ENCODE measurements at places on chromosomes 6 and 20.

DNA sequence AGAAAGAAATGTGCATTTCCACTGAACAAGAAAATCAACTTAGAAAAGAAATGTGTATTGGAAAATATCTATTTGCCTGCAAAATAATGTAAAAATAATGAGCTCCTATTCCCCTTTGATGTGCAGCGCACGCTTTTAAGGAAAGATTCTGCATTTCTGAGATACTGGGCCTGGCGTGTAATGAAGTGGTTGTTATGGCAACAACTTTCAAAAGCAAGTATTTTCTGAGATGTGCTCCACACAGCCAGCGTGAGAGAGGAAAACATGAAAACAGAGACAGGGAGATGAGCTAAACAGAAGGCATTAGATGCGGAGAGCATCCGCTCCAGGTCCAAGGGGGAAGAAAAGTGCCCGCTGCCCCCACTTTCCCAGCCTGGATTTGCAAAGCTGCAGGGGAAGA lies 39.1 kb upstream of the GTSF1L start:
- no peak for DNase-seq

GRCh38 chr6:169904051-169904922 lies 152.9 kb downstream of the ERMARD start:
- DNase-seq = no peak

DNA sequence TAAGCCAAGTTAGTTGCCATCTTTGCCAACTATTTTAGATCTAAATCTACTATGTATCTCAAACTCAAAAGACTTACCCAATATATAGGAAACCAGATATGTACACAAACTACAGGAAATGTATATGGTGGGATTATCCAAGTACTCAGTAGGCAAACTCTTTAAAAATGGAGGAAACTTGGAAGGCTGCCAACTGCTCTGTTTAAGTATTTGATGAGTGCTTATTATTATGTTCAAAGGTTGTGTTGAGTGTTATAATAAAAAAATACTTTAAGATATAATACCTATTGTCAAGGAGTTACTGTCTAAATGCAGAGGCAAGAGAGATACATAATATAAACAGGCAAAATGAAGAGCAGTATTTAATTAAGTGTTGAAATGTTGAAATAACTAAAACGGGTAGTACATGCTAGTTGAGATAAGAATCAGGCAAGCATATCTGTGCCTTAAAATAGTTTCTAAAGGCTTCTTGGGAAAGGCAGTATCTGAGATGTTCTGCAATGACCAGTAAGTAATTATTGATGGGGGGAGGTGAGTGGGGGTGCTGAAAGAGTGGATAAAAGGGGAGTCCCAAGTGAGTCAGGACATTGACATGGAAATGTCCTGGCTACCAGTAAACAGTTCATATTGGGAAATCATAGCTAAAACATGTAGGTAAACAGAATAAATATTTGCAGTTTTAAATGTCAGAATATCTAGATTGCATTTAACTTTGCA lies 6.5 kb upstream of the DST start:
- no peak for DNase-seq

- no peak for DNase-seq
These were observed 24.2 kb downstream of the GLP1R start for GRCh38 chr6:39072830-39073229.

DNA sequence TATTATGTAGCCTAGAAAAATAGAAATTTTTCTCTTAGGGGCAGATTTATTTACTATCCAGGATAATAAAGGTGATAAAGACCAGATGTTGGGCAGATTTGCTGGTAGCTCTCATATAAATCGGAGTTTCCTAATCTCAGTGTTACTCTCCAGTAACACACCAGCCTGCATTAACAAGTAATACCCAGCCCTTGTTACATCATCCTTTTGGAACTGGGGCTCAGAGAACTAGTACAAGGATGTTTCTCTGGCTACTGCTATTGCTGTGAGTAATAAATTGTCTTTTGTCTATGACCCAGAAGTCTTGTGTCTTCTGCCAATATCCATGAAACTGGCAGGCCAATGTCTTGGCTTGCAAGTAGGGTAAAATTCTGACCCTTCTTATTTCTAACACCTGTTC lies 16.8 kb downstream of the TPD52L1 start:
- DNase-seq = no peak

DNA sequence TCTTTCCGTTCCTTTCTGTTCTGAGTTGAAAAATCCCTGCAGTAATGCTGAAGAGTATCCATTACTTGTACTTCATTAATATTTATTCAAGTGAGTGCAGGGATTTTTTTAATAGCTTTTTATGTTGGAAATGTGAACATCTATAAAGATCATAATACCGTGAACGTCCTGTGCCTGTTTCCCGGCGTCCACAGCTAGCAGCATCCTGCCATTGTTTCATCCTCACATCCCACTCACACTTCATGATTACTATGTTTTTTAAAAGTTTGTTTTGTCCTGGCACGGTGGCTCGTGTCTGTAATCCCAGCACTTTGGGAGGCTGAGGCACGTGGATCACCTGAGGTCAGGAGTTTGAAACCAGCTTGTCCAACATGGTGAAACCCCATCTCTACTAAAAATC lies 54.3 kb downstream of the SASH1 start:
- DNase-seq = no peak

- no peak for DNase-seq
These were observed 116.5 kb downstream of the SMLR1 start for GRCh38 chr6:130943738-130944137.

DNA sequence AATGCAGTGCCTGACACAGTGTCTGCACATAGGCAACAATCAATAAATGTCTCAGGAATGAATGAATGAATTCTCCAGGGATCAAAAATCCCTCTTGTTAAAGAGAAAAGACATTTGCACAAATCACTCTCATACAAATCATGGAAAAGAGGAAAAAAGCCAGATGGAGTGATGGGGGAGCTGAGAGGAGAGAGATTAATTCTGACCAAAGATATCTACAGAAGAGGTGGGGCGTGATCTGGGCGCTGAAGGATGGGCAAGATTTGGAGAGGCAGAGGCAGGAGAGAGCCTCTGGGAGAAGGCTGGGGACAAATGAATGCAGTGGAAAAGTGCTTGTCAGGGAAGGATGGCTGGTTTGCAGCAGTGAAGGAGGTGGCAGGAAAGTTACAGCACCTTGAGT lies 142.9 kb upstream of the BACH2 start:
- no peak for DNase-seq

DNA sequence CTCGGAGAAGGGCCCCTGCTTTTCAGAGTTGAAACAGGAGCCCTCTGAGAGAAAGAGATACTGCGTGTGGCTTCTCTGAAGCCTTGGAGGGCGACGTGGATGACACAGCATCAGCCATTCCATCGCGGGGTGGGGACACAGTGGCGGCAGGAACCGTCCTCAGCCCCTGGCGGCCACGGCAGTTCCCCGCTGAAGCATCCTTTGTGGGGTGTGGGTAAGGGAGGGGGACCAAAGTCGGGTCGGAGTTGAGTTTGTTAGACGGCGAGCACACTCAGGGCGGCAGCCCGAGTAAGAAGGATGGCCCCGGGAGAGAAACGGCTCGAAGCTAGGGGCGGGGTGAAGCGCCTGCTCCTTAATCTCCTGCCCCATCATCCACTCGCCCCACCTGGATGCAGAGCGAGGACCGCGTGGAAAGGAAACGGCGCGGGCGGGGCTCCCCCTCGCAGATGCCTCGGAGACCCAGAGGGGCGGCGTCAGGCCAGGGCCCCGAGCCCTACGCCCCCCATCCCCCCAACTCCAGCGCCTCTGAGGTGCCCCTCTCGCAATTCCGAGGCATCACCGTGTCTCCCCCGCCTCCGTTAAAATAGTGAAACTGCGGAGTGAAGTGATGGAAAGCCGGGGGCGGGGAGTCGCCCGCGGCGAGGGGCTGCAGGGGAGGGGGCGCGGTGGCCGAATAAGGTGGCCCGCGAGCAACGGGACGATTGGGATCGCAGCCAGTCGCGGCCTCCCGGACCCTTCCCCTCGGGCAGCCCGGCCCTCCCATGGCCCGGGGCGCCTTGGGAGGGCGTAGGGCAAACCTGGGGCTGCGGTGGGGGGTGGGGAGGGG lies 796 bp upstream of the RREB1 start:
- no peak for DNase-seq

GRCh38 chr20:63089051-63089907 lies 82.5 kb upstream of the BHLHE23 start:
- no peak for DNase-seq

DNA sequence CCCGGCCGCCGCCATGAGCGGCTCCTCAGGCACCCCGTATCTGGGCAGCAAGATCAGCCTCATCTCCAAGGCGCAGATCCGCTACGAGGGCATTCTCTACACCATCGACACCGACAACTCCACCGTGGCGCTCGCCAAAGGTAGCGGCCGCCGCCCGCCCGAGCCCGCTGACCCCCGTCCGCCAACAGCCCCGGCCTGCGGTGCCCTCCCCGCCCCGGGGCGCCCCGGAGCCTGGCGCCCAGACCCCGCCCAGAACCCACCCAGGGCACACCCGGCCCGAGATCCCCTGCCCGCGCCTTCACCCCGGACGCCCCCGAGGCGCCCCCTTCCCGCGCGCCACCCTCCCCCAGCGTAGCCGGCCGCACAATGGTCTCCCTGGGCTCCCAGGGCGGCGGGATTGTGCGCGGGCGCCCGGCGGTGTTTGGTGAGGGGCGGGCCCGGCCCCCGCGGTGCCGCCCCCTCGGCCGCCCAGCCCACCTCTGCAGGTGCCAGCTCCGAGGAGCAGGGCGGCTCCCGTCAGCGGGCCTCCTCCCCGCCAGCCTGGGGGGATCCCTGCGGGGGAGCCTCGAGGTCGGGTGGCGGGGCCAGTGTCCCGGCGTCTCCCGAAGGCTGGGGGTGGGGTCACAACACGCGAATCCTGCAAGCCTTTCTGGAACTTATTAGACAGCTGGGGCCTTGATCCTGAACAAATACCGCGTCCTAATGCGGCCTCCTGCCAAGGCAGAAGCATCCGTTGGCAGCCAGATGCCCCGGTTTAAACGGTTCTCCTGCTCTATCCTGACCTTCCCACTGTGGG lies 577 bp downstream of the LSM14B start:
- peak; percentile 30 for DNase-seq

DNA sequence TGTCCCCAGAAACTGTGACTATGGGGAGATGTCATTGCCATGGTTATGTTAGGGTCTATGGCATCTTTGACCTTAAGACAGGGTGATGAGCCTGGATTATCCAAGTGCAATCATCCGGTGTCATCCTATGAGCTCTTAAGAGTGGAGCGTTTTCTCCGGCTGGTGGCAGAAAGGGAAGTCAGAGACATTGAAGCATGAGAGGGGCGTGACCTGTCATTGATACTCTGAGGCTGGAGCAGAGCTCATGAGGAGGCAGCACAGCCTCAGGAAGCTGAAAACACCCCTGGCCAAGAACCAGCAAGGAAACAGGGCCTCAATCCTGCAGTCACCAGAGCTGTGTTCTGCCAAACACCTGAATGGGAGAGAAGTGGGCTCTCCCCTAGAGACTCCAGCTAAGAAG lies 59.6 kb downstream of the ANKRD60 start:
- DNase-seq = no peak

- no peak for DNase-seq
These were observed 121.1 kb downstream of the CDC5L start for GRCh38 chr6:44508646-44509045.

GRCh38 chr20:58494923-58495622 lies 20.1 kb downstream of the APCDD1L start:
- DNase-seq = no peak

GRCh38 chr6:32970413-32971241 lies 2.2 kb downstream of the BRD2 start:
- peak; percentile 64 for DNase-seq

DNA sequence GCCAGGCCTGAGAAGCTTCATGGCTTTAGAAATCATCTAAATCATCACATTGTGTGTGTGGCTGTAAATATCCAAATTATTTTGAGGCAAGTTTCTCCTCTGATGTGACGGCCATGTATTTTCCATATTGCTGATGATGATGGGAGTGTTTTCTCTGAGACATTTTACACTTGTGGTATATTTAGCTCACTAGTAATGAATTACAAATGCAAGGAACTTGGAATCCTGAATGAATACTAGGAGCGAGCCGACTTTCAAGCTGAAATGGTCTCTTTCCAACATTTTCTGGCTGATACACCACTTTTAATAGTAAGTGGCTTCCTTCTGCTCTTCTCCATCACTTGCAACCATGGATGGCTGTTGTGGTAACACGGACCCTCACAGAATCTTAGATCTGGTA lies 41.3 kb downstream of the UTRN start:
- DNase-seq = no peak

DNA sequence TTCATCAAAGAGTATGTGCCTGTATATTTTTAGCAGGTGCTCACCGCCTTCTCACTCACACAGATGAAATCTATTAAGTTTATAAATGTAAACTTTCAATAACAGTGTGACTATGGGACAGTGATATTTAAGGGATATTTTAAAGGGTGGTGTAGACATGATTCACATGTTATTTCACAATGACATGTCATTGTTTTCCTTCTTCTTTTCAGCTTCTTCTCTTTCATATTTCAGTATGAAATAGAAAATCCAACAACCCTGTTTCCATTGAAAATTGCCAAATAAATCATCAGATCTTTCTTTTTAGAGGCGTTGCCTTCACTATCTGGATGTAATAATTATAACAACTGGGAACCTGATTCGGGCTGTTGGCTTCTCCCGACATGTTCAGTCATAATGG lies 54.8 kb downstream of the PFDN4 start:
- DNase-seq = no peak

DNA sequence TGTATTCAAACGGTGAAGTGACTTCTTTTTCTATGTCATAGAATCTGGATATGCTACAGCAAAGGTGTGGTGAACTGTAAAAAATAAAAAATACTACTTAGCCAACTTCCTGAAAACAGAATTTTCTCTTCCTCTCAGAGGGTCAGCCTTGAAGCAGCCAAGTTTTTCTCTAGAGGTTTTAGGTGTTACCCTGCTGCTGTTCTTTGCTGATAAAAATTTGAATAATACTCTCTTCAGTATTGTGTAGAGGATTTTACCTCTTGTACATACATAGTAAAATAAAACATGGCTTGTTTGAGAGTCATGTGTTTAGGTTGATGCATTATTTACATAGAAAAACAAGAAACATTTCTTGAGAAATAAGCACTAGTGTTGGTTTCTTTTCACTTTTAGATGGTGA lies 458.4 kb downstream of the TBC1D32 start:
- DNase-seq = no peak

DNA sequence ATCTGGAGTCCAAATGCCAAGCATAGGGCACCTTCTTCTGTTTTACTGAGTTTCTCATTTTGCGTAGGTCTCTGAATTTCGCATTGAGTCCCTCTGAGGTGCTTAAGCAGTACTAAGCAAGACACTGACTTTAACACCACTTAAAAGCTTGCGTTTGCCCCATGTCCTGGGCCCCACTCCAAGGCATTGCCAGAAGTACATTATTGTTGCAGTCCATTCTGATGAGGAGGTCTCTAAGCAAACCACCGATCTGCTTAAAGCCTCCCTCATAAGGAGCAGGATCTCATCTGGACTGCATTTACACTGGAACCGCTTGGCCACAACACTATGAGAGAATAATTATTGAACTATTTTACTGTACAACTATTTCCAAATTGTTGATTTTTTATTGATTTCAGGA lies 16.3 kb downstream of the BMP2 start:
- DNase-seq = no peak

DNA sequence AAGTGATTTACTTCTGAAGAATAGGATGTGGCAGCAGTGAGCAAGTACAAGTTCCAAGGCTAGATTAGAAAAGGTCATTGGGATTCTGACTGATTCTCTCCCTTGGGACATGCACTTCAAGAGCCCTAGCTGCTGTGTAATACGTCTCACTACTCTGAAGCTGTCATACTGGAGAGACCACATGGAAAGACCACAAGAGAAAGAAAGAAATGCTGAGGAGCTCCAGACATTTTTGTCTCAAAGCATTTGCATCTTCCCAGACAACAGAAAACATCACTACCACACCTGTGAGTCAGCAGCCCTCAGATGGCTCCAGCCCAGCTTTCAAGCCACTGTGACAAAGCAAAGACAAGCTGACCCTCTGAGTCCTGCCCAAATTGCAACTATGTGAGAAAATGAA lies 20.7 kb downstream of the TENT5A start:
- DNase-seq = no peak

Measured in NCI-H1930 (cell line).